Pancreas (tissue), 10 donors: ENCODE measurements at places on chromosomes 6 and 20. TPM values are rescaled to one million over a fixed set of nuclear protein-coding genes. Genes with fewer than 3 reads are reported as not detected.

The PAX1 gene
- total RNA-seq = not detected

The MPIG6B gene
- not detected for total RNA-seq

The ACTL10 gene
- 3.1 TPM for total RNA-seq

The DEFB127 gene
- total RNA-seq = not detected

GRCh38 chr6:43771858-43772680 is 2.1 kb downstream of the VEGFA start:
- peak; percentile 82 for DNase-seq

DNA sequence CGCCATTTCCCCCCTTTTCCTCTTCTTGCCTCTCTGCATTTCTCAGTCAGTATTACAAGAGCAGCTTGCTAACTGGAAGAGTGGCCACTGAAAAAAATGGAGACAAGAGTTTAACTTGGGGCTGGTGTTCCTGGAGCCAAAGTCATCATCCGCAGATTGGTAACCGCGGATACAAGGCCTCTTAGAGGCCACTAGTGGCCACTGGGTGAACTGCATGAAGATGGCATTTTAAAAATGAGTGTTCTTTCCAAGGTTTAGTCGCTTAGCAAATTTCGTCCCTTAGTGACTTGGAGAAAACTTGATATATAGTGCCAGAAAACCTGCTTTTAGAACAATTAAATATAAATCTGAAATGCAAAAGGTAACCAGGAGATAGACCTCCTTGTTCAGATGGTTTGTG is 4.8 kb downstream of the F13A1 start:
- DNase-seq = no peak

GRCh38 chr6:7542065-7542873 is 798 bp downstream of the DSP start:
- DNase-seq = peak; percentile 79

DNA sequence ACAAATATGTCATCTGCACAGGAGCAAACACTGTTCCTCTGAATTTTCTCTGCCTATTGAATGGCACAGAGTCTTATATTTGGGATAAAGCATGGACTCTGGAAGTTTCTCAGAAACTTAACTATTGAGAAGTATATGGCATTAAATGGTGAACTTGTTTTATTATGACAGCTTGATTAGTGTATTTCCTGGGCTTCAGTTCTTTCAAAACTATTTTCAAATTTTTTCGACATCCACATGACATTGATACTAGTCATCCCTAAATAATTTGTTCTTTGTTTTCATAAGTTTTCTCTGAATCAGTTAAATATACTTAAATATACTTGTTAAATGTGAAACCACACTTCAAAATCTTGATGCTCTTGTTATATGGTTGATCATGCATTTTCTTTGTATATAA is 144.0 kb upstream of the TSHZ2 start:
- no peak for DNase-seq

- DNase-seq = no peak
Observed at GRCh38 chr6:32882879-32883250, 28.9 kb downstream of the PSMB9 start.

DNA sequence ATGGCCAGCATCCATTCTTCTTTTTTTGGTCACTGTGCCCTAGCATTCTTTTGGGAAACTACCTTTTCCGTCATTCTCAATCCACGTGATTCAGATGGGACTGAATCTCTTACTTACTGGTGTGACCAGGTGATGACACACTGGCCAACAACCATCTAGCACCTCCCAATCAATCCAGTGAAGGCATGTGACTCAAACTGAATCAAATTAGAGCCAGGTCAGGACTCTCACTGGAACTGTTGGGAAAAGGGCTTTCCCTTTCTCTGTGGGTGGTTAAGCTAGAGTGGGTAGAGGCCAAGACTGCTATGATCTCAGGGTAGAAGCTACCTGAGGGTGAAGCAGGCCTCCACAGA is 36.2 kb upstream of the ZMYND8 start:
- no peak for DNase-seq

DNA sequence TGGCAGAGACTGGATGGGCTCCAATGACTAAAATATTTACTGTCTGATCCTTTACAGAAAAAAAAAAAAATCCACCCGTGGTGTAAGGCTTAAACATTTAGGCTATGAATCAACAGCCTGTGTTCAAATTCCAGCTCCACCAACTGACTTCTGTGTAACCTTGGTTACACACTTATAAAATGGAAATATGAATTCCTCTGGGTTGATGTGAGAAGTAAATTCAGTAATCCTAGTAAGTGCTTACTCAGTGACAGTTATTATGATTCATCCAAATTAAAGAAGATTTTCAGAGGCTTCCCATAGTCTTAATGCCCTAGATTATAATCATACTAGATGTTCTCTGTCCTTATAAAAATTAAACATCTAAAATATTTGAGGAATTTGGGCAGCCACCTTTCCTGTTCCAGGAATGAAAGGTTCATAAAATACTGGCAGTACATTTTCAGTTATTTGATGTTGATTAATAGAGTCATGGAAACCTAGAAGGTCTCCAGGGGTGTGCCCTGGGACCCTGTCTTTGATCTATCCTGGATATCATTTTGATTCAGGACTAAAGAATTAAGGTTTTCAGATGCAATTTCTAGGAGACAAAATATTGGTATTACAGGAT is 180.3 kb upstream of the ZNF217 start:
- DNase-seq = no peak

GRCh38 chr6:136011475-136011874 is 160.0 kb downstream of the PDE7B start:
- no peak for DNase-seq

DNA sequence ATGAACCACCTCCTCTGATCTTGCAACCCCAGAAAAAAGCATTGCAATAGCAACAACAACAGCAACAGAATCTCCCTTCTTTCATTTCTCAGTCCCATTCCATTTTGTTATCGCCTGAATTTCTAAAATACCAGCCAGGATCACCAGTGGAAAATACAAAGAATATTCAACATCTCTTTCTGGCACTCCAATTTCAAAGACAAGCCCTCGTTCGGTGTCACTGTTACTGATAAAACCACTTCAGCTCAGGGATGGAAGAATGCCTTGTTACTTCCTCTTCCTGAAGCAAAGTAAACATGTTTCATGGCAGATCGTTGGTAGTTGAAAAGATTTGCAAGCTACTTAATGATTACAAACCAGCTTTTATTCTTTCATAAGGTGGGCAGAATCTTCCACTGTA is 94.0 kb upstream of the SPTLC3 start:
- no peak for DNase-seq

DNA sequence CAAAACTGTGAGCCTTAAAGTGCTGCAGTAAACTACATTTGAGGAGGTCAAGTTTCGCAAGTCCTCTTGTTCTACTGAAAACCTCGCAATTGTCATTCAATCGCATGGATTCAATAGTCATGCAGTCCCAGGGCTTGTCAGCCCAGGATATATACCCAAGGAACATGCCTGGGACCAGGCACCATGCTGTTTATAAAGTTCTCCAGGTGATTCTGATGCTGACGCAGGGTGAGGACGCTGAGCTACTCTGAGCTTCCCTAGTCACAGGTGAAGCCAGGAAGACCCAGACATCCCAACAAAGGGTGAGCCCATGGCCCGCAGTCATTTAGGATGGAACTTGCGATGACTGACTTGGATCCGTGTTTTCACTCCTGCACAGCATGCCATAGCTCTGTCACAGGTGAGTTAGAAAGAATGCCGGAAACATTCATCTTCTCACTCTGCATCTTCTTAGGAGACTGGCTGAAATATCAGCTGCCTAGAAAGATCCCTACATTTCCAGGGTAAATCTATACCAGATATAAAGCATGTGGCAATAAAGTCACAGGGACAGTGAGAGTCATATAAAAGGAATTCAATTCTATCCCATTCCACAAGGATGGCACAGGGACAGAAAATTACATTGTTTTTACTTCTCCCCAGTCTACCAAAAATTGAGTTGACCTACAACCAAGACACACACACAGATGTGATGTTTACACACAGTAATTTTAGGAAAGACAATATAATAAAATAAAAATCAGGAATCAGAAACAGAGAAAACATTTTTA is 27.0 kb upstream of the SSTR4 start:
- DNase-seq = no peak

DNA sequence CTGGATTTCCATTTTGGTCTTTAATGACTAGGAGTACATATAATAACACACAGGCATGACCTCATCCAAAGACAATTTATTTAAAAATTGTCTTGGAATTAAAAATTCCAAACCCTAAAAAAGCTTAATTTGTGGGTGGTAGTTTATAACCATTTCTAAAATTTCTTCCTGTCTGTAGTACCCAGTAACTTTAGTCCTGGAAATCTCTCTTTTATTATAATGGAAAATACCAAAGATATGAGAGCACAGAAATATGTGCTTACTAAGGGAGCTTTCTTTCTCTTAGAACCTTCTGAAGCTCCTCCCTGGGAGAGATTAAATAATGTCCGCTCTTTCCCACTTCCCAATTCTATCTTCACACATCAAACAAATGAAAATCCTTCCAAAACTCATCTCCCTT is 70.5 kb upstream of the PRL start:
- no peak for DNase-seq
